Activated T-helper 1 cell treated with anti-CD3 and anti-CD28 coated beads, Interleukin-2, amount 50 U/mL, for 16 hours (primary cell): ENCODE measurements at places on chromosomes 6 and 20.

DNA sequence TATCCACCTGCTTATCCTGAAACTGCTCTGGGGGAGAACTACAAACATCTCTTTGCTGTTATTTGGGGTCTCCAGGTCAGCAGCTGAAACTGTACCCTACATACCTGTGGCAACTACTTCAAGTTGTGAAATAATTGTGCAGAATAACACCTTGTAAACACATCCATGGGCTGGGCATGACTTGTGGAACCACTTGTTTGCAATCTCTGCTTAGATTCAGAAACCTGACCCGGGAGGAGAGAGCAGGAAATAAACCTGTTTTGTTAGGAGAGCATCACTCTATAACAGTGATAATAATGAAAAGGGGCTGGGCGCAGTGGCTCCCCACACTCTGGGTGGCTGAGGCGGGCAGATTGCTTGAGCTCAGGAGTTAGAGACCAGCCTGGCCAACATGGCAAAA is 183.1 kb downstream of the NFATC2 start:
- DNase-seq, result no peak

GRCh38 chr6:99016355-99016754 is 68.6 kb upstream of the FBXL4 start:
- no peak for DNase-seq

GRCh38 chr6:85824329-85824728 is 181.6 kb upstream of the SYNCRIP start:
- no peak for DNase-seq

DNA sequence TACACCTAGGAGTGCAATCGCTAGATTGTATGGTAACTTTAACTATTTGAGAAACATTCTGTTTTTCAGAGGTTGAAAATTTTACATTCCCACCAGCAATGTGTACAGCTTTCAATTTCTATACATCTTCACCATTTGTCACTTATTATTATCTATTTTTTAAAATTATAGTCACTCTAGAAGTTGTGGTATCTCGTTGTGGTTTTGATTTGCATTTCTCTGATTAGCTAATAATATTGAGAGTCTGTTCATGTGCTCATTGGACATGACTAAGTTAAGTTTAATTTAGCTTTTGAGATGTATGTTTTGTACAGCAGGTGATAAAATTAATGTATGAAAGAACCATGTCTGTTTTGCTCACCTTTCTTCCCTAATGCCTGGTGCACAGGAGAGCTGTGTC is 34.8 kb upstream of the PLCB1 start:
- DNase-seq, result no peak

GRCh38 chr6:98574984-98575383 is 259.4 kb upstream of the POU3F2 start:
- DNase-seq, result no peak
